Stimulated activated effector memory CD8-positive, alpha-beta T cell treated with anti-CD3 and anti-CD28 coated beads, Interleukin-12 subunit alpha, Interleukin-12 subunit beta, amount 100 ng/mL, for 72 hours (primary cell): ENCODE measurements at places on chromosomes 7 and 10.
A peak's percentile ranks its signal among the peaks of the same experiment; 100 is the strongest.

GRCh38 chr10:6465437-6465836 lies 114.6 kb downstream of the PRKCQ start:
- DNase-seq: no peak

DNA sequence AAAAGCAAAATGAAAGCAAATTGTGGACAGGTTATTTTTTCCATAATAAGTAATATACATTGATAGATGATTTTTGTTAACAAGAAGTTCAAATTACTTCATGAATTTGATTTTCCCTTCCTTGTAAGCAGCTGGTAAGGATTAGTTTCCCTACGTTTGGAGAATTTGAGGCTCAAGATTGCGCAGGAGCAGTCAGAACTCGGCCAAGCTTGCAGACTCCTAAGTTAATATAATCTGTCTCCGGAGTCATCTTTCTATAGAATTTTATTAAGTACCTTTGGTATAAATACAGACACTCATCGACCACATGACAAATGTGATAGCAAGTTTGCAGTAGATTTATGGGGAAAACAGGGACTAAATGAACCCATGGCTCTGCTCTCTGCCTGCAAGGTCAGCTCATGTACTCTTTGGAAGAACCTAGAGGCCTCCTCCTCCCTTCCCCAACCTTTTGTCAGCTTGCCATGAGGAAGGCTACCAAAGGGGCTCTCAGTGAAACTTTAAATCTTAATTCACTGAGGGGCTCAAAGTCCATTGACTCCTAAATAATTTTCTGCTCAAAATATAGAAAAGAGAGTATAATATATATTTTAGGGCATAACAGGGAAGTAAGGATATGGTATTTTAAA lies 89.2 kb upstream of the CTTNBP2 start:
- no peak for DNase-seq

- DNase-seq: no peak
Observed at GRCh38 chr7:137978464-137979237, 23.2 kb downstream of the CREB3L2 start.

DNA sequence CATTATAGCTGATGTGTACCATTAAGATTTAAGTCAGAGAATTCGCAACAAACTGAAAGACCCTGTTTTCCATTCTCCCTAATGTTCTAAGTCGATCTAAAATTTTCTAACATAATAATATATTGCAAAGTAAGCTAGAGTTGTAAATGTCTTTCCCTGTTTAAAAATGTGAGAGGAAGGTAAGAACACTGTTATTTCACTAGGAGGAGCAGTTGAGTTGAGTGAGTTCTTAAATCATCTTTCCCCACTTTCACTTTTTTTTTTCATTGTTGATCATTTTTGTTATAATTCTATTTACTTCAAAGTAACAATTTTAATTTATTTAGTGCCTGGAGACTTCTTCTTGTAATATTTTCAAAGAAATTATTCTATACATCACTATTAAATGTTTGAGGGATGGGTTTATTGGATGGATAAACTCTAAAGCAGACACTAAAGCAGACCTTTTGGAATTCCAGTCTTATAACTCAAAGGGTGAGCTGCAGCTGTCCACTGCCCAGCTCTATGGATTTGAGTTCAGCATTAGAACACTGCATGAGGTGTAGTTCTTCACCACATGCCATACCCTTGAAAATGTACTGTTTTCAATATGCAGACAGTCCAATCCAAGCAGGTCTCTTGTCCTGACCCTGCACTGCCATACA lies 181.3 kb upstream of the FZD1 start:
- no peak for DNase-seq

DNA sequence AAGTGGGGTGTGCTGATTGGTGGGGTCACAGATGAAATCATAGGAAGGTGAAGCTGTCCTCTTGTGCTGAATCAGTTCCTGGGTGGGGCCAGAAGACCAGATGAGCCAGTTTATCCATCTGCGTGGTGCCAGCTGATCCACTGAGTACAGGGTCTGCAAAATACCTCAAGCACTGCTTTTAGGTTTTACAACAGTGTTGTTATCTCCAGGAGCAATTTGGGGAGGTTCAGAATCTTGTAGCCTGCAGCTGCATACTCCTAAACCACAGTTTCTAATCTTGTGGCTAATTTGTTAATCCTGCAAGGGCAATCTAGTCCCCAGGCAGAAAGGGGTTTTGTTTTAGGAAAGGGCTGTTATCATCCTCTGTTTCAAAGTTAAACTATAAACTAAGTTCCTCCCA lies 17.0 kb upstream of the IFRD1 start:
- no peak for DNase-seq

DNA sequence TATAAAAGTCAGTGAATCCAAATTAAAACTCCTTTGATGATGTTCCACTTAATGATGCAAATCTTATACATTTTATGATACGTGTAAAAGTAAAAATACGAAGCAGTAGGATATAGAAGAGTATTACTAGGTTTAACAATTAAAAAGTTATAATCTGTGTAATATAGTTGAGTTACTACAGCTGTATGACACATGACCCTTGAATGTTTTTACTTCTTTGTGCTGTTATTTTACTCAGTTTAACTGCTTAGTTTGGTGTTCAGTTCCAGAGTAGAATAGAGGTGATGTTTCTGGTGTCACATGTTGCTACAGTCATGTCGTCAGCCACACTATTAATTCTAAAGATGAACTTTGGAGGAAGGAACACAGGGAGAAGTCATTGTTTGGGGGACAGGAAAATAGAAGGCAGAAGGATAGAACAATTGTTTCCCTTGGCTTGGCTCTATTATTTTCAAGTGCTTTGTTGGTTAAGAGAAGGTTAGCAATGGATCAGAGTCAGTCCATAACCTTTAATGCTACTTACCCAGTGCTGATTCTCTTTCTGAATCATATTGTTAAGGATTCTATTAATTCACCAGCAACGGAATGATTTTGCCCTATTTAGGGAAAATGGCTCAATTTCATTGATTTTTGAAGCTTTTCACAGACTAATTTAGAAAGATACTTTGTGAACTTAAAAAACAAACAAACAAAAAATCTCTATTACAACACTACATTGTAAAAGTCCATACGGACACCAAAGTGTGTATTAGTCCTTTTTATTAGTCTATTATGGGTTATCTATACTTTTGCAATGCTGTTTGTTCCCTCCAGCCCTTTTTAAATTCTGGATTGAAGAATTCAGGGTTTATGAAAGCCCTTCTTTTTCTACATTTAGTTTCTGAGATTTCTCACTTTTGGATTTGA lies 73.4 kb downstream of the CPED1 start:
- no peak for DNase-seq

GRCh38 chr7:41576166-41576565 lies 126.7 kb downstream of the INHBA start:
- no peak for DNase-seq

DNA sequence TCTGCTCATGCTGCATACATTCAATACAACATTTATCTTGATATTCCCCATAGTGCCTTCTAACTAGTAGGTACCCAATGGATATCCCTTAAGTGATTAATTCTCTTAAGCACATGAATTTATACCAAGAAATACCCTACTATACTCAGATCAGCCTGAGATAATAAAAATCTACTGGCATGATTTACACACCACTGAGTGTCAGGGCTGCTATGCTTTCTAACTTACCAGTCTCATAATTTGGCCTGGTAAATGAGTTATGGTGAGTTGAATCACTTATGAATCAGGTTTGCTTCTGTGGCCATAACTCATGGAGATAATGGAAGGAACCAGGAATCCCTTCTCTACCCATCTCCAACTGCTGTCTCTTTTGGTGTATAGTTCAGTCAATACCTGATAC lies 122.8 kb downstream of the THSD7A start:
- DNase-seq: no peak

DNA sequence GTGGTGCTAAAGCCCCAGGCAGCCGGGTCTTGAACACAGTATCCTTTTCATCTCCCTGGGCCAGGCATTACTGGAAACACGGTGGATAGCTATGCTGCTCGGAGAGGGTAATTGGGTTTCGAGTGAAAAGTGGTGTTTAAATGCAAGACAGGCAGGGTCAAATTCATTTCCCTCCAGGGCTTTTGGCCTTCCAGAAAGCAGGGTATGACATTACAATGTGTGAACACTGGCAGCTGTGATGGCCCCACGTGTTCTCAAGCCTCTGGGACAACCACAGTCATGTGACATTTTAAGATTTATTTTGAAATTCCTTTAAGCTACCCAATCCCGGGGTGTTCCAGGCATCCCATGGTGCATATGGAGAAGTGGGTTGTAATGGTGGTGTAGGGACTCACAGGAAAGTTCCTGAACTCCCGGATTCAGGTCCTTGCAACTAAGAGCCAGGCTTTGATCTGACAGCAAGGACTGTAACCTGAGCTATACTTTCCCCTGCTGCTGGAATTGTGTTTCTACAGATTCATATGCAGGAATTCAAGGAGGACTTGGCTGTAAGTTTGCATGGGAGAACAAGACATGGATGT lies 46.8 kb downstream of the INSYN2A start:
- no peak for DNase-seq

GRCh38 chr10:14379556-14380280 lies 49.0 kb upstream of the FRMD4A start:
- DNase-seq: no peak

GRCh38 chr7:11911900-11912299 lies 79.9 kb upstream of the THSD7A start:
- no peak for DNase-seq

DNA sequence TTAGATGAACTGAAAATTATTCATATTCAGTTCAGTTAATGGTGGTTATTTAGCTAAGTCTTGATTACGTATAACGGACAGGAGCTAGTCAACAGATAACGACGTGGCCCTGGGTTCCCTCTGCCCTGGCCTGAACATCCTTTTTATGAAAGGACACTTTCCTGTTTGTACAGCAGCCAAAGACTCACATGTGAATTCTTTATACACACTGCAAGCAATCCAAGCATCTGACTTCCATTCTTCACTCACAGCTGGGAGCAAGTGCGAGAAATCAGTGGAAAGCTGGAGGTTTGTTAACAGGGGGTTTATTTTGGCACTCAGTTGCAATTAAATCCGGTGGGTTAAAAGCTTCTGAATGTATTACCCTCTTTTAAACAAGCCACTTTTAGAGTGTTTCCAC lies 148.1 kb upstream of the GDF10 start:
- no peak for DNase-seq

- DNase-seq: peak; percentile 84
Observed at GRCh38 chr7:6637544-6638229, 569 bp downstream of the ZNF316 start.
